HAP-1 (cell line): ENCODE measurements at places on chromosomes 12 and 14.

DNA sequence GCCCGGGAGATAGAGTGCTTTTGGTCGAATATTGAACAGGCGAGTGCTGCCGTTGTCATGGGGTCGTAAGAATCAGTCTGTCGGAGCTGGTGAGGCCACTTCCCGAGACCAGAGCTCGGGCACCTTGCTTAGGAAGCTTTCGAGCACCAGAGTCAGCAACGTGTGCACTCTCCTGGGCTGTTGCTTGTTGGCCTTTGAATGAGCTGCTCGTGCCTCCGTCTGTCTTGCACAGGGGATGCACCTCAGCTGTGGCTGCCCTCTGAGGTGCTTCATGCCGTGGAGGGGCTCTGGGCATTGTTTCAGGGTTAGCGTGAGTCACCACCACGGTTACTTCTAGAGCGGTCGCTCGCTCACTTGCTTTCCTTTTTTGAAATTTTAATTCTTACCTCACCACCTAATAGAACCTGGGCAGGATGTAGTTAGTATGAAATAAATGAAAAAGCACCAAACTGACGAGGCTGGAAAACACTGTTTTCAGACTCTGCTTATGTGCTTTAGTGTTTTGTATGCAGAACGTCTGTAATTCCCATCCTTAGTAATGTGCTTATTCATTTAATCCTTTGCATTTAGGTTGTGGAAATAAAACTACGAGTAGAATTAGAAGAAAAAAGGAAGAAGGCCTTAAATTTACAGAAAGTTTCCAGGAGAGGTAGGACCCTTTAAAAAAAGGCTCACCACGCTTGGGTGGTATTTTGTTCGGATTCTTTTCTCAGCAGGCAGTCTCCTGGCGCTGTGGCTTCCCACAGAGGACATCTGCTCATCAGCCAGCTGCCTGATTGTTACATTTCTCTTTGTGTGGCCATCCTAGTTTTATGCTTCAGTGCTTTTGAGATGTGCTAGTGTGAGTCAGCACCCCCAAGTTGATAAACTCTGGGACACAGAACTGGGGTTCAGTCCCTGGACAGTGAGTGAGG lies 40.6 kb downstream of the EP400 start:
- no peak for DNase-seq

DNA sequence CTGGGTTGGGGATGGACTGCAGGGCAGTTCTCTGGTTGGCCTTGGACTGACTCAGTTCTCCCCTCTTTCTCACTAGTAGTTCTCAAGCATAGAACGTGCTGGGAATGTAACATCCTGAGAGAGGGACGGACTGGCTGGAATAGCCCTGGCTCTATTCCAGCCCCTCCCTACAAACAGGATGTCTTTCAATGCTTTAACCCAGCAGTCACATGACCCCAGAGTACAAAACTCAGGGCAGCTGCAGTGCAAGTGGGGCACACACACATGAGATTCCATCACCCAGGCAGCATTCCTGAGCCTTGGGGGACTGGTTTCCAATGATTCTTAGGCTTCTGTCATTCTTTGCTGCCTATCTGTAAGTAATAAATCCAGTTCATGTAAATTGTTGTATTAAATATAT lies 1.6 kb upstream of the ACOT6 start:
- no peak for DNase-seq

GRCh38 chr12:25435431-25435830 lies 117.7 kb downstream of the LMNTD1 start:
- DNase-seq, result no peak

- DNase-seq, result no peak
Measured at GRCh38 chr12:18919871-18920511, 182.1 kb downstream of the CAPZA3 start.

GRCh38 chr12:46963977-46964971 lies 115.1 kb upstream of the PCED1B start:
- no peak for DNase-seq

DNA sequence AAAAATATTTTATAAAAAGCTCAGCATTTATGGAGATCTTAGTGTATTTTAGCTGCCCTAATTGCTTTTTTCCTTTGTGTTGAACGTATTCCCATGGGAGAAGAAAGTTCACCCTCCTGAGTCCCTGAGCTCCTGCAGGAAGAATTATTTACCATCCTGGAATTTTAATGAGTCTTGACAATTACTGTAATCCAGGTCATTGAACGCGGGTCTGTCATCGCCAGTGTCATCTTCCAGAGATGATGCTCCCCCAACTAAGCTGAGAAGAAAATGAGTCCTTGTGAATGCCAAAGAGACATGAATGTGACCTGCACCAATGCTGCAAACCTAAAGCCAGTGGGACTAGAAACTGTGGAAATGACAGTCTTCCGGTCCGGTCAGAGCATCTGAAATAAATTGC lies 129.5 kb downstream of the FBXL14 start:
- DNase-seq, result no peak

DNA sequence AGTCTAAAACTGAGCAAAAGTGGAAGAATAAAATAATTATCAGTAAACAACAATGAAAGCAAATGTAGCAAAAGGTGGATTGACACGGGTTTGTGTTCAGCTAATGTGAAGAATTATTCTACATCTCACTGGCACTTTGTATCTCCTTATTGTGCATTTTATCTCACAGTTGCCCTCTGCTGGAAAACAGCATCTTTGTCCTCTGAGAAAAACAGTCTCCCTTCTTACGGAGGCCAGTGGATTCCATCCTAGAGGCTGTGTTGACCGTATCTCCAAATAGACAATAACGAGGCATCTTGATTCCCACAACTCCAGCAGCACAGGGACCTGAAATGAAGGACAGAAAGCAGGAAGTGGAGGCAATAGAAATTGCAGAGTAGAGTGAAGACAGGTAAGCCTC lies 51.3 kb upstream of the PLBD1 start:
- DNase-seq, result no peak
